RWPE2 (cell line): ENCODE measurements at places on chromosomes 7 and 10.

- no peak for DNase-seq
Observed at GRCh38 chr7:37663693-37664092, 19.9 kb upstream of the GPR141 start.

DNA sequence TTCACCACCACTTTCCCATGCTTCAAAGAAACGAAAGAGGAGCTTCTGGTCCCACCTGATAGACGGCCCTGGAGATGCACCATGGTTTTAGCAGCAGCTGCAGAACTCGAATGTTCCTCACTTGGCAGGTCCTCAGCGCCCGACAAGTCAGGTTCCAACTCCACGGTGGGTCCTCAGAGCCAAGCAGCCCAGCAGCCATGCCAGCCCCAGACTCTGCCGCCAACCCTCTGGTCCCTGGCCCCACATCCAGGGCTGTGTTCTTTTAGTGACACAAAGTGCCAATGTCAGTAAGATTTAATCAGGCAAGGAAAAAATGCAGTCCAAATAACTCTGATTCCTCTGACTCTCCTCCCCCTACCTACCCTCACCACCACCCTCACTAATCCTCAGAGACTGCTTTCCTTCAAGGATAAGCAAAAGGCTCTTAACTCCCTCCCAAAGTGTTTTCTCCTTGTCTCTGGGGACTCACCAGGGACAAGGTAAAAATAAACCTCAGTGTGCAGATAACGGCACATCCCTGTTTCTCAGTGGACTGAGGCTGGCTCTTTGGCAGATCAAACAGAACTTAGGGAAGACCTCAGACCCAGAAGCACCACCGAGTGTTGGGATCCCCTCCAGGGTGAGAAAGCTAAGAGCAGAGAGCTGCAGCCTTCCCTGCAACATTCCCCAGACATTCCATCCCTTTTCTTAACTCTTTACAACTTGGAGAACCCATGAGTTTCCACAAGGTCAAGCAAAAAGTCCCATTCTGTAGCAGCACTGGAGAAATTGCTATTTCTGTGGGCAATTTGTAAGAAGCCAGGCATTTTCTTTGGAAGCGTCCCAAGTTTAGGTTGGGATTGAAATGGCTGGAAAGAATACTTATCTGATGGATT lies 358.9 kb downstream of the FRMD4A start:
- no peak for DNase-seq

- no peak for DNase-seq
Observed at GRCh38 chr7:138713191-138713590, 12.0 kb upstream of the SVOPL start.

GRCh38 chr10:49090189-49090575 lies 25.1 kb downstream of the VSTM4 start:
- no peak for DNase-seq

GRCh38 chr10:73875139-73875475 lies 752 bp upstream of the CAMK2G start:
- no peak for DNase-seq

DNA sequence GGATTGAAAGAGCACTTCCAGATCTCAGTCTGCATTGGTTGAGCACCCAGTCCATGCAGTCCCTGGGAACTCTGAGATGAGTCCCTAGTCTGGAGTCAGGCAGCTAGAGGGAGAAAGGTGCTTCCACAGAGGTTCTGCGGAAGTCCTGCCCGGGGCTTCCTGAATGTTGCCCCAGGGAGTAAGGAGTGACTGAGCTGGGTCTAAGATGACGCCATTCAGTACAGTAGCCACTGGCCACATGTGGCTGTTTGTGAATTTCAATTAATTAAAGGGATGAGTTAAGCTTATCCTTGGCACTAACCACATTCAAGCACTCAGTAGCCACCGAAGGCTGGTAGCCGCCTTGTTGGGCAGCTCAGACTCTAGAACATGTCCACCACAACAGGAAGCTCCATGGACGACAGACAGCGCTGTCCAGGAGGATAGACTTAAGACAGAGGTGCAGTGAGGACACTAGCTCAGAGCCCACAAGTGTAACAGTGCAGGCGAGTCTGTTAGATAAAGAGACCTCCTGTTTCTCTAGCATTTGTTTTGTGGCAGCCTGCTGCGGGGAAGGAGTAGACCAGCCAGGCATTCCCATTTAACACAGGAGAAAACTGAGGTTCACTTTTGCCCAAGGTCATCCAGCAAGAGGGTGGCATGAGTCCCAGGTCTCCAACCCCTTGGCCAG lies 101.6 kb upstream of the PPIF start:
- no peak for DNase-seq

- no peak for DNase-seq
Observed at GRCh38 chr10:34078017-34078744, 736.9 kb downstream of the PARD3 start.

DNA sequence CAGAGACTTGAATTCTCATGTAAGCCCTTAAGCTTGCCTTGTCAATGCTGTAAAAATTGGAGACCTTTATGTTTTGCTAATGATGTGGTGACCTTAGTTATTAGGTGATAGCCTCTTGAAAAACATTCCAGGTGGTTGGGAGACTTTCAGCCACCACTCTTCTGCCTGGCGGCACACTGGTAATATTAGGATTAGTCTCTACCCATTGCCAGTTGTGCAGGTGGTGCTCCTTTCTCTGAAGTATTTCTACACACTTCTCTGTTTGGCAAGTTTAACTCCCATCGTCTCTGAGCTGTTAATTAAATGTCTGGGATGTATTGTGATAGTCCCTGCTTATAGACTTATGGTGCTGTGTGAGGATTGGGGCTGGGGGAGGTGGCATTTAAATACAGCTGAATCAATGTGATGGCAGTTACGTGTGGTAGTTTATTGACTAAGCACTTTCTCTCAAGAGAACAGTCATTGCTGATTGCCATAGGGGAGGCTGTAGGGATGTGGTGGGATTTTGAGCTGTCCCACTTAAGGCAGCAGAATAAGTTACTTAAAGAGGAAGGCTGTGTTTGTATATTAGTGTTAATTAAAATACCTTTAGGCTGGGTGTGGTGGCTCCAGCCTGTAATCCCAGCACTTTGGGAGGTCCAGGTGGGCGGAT lies 61.7 kb downstream of the DAGLB start:
- no peak for DNase-seq

DNA sequence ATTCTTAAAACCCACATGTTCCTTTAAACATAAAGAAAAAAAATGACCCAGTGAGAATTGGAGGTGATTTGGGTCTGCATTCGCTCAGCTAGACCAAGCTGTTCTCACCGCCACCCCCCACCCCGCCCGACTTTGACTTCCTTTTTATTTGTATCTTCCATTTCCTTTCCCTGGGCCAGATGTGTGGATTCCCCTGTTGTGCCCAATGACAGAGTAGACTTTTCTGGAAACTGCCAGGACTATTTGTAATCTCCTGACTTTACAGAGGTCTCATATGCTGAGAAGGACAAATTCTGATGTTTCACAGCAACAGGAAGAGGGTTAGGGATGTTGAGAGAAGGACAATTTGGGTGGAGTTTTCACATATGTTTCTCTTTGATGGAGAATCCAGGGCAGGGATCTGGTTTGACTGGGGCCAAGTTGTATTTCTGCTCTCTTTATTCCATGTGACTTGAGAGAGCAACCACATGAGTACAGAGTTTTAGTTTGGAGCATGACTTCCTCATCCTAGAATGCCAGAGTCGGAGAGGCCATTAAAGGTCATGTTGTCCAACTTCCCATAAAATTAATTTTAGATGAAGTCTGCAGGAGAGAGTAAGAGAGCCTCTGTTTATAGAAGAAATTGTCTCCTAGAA lies 1023.2 kb downstream of the LRMDA start:
- DNase-seq: no peak

DNA sequence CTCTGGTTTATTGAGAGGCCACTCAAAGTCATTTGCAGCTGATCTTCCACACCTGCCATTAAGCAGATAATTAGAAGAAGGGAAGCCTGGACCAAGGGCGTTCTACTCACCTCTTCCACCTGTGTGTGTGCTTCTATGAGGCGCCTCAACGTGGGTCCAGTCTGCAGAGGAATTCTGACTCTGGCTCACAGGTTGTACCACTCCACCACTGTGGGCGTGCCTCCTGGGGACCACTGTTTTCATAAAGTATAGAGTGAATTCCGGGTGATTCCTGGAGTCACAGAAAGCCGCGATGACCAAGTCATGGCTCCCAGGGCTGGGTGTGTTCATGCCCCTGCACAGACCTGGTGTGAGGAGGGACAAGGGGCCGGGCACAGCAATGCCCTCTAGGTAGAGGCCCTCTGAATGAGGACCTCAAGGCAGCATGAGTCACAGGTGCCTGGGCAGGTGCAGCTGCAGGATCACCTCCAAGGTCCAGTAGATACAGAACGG lies 408.3 kb upstream of the MGMT start:
- DNase-seq: no peak

DNA sequence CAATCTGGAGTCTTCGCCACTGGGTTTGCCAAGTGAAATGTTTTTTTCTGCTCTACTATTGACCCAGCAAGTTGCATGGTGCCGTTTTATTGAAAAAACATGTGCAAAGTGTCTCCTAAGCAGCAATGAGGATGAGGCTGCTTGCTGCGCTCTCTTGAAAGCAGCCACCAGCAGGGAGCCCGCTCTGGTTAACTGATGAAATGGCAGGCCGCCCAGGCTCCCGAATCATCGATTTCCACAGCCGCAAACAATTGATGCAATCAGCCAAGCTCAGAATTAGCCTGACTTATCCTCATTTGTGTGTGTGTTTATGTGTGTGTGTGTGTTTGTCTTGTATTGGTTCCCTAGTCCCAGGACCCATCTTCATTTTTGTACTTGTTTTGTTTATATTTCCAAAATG lies 22.2 kb upstream of the LYZL1 start:
- no peak for DNase-seq

DNA sequence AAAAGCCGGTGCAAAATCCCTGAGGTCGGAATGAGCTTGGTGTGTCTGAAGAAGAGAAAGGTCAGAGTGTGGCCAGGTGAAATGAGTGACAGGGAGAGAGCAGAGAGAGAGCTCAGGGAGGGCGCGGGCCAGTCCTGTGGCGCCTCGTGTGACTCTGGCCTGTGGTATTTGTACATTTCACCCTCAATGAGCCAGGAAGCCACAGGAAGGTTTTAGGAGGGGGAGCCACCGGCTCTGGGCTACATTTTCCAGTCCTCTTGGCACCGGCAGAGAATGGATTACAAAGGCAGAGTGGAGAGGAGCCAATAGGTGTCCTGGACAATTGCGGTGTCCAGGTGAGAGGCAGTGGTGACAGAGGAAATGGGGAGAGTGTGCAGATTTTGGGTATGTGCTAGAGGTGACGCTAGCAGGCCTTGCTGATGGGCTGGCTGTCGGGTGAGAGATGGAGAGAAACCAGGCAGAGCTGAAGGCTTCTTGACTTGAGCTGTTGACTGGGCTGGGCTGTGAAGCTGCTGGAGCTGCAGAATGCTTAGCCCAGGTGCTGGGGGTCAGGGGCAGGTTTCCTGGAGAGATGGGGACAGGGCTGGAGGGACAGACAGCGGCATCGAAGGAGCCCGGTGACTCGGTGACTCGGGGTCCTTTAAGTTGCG lies 38.1 kb downstream of the COL13A1 start:
- DNase-seq: no peak

DNA sequence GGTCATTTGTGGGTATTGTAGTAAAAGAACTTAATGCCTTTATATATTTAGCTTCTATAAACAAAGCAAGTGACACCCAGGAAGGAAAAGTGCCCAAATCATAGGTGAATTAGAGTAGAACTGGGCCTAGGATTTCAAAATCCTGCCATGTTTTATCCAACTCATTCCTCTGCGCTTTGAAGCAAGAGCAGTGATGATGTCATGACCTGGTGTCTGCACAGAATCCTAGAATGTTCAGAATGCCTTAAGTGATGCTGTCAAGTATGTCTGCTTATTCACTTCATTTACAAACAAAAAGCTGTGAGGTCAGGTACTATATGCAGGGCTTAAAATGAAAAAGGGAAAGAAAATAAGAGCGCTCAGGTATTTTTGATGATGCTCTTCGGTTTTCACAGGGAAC lies 737.2 kb upstream of the ANKRD30A start:
- no peak for DNase-seq

GRCh38 chr7:157543276-157543675 lies 206.5 kb downstream of the DNAJB6 start:
- DNase-seq: peak; percentile 45

GRCh38 chr7:131664570-131664969 lies 108.1 kb upstream of the PODXL start:
- DNase-seq: no peak

GRCh38 chr10:88152728-88153133 lies 289.3 kb downstream of the PTEN start:
- peak; percentile 70 for DNase-seq

- DNase-seq: no peak
Observed at GRCh38 chr7:145104400-145104799, 268.5 kb upstream of the TPK1 start.

GRCh38 chr7:84412161-84412969 lies 217.8 kb upstream of the SEMA3A start:
- DNase-seq: no peak

- no peak for DNase-seq
Observed at GRCh38 chr7:77698042-77698625, 1.9 kb downstream of the RSBN1L start.

DNA sequence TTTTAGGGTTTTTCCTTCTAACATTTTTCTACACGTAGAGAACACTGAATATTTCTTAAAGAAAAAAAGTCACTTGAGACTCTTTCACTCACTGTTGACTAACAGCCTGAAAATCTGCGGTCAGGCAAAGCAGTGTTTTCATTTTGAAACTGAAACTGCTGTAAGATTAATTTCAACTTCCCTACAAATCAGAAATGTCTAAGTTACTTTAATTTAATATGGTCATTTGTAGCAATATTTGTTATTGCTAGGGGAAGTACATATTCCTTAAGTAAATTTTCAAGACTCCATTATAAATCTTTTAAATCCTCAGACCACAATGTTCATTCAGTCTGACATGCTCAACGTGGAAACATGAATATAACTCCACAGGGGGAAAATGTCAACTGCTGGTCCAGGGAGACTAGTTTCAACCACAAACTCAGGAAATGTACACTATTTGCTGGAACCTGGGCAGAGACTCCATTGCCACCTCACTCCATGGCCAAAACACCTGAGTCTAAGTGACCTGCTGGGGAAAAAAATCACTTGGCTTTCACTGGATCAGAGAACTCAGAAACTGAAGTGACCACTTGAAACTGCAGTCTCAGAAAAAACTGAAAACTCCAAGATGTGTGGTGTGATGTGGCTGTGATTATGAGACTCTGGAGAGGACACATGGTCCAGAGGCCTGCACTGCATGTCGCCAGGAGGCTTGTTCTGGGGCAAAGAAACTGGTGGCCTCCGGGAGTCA lies 161.2 kb downstream of the TAX1BP1 start:
- DNase-seq: no peak

- DNase-seq: peak; percentile 11
Observed at GRCh38 chr7:151346-152050, 40.9 kb upstream of the FAM20C start.

- DNase-seq: no peak
Observed at GRCh38 chr10:86553639-86554038, 32.0 kb upstream of the WAPL start.

DNA sequence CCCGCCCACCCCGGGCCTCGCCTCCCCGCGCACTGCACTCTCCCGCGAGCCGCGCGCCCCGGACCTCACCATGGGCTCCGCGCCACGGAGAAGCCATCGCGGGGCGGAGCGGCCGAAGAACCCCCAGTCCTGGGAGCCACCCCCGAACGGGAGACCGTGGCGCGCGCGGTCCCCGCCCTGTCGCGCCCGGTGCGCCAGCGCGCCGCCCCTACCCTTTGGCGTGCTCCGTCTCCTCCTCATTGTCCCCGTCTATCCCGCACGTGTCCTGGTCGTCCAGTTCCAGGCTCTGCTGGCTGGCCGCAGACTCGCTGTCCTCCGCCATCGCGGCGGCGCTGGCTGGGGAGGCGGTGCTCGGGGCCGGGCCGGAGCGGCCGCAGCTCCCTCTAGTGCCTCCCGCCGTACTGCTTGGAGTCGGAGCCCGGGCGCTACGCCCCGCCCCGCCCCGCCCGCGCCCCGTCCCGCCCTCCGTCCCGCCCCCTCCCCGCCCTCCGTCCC lies at the start of gene NMT2:
Gene NMT2, minus strand, starts transcription at position 403 of the 495 bp plus-strand sequence. Its CDS starts 81 bp downstream, at position 322.
- DNase-seq: peak; percentile 79
